ENCODE measurements at places on chromosomes 5 and 9.

DNA sequence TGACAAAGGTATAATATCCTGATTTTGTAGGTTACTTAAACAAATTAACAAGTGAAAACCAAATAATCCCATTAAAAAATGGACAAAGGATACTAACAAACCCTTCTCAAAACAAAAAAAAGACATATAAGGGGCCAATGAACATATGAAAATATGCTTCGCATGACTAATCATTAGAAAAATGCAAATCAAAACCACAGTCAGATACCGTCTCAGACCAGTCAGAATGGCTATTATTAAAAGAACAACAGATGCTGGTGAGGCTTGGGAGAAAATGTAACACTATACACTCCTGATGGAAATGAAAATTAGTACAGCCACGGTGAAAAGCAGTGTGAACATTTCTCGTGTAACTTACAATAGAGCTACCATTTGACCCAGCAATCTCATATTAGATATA, 1542.2 kb upstream of the CDH9 start:
- no peak for DNase-seq

GRCh38 chr9:87464110-87464991, 33.3 kb upstream of the DAPK1 start:
- no peak for DNase-seq

DNA sequence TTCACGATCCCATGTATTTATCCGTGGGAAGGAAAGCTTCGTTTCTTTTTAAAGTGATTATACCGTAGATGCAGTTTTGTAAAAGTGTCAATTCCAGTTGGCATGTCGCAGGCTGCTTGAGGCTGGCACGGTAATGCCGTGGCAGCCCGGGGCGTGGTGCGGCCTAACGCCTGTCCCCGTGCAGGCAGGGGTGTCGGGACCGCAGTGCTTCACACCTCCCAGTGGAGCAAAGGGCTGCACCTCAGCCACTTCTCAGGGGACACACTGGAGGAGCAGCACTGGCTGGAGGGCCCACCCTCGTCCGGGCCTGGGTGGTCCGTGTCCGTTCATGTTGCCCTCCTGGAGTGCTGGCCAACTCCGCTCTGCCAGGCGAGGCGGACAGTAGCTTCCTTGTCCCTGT, 103.2 kb downstream of the RXRA start:
- no peak for DNase-seq

DNA sequence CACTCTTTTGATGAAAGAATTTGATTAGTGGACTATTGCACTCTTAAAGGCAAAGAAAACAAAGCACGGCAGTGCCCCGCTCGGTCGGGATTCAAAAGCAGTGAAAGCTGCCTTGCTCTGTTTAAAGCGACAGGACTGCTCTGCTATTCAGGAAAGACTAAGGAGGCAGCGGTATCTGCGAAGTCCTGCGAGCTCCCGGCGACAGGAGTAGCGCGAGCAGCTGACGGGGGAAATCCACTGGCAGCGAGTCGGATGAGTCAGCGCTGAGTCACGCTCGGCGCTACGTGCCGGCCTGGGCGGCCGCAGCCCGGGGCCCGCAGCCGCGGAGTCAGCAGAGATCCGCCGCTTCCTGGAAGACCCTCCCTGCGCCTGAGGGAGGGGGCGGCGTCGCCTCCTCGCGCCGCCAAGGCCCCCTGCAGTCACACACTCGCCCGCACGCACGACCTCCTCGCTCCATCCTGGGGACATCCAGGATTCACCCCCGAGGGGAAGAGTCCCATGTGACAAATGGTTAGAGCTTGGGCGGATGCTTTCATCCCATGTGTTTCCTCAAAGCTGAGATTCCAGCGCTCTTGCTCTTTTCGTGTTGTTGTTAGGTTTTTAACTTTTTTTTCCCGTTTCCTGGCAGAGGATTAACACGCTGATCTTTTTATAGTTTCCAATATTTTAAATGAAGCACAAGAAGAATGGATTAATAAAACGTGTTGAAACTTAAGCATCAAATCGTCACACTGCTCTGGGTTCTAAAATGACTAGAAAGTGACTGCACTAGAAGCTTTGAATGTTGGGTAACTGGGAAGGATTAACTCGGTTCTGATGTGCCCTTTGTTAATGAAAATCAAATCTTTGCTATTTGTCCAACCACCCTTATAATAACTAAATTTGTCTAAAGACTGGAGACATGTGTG, 102.5 kb downstream of the ARRDC3 start:
- DNase-seq = peak; percentile 85

GRCh38 chr5:35369965-35370790, 139.9 kb upstream of the PRLR start:
- DNase-seq = no peak

DNA sequence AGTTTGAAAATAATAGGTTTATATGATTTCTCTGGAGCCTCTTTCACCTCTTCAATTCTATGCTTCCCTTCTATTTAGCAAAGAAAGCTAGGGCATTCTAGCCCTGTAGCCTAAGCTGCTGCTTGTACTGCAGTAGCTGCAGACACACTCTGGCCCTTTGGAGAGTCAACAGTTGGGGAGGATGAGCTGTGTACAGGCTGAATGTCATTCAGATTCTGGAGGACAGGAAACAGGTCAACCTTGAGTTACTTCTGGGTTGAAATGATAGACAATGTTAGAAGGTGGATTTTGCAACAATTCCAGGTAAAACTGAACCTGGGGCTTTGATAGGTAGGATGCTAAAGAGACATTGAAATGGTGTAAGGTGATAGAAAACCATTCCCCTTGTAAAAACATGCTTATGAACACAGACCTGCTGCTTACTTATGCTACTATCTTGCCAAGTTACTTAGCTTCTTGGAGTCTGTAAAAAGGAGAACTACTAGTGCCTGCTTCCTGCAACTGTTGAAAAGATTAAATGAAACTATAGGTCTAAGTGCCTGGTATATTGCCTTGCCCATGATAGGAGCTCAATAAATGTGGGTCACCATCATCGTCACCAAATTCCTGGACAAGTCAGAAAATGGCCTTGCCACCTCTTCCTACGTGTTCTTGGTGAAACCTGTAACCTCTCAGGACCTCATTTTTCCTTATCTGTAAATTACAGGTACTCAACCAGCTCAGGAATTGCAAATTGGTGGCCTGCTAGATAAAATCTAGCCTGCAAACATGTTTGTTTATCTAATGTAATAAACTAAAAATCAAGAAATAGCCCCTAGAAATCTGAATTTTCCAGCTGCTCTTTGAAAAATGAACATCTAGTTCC, 83.7 kb downstream of the GALNT10 start:
- DNase-seq = no peak

GRCh38 chr5:124056991-124057723, 545.2 kb downstream of the CSNK1G3 start:
- DNase-seq = no peak

GRCh38 chr5:141849415-141850243, 28.6 kb downstream of the PCDH1 start:
- DNase-seq = peak; percentile 84

DNA sequence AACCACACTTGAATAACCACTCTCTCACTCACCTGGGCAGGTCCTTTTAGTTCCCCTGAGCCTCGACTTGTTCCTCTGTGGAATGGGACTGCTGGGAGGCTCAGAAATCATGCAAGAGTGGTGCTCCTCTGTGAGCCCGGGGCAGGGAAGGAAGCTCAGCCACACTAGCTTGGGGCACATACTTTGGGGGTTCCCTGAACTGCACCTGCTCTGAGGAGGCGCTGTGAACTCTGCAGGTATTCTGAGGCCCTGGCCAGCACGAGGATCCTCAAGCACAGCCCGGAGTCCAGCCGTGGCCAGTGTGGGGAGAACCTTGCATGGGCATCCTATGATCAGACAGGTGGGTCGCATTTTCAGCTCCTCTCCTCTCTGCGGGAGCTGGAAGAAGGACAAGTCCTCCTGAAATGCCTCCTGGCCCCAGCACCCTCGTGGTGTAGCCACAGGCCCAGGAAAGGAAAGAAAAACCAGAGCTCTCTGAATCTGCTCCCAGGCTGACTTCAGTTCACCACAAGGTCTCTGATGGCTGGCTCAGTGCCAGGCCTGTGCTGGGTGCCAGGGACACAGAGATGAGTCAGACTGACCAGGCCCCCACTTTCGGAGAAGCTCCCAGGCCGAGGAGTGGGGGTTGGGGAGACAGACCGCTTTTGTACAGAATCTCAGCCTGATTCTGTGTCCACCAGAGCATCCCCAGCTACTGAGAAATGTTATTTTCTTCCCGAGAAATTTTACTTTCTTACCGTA, 11.9 kb downstream of the GLIPR2 start:
- peak; percentile 67 for DNase-seq

- DNase-seq = no peak
Observed at GRCh38 chr5:136518174-136518573, 152.8 kb upstream of the TRPC7 start.

- DNase-seq = peak; percentile 63
Observed at GRCh38 chr9:119968836-119969707, 599.8 kb upstream of the BRINP1 start.

DNA sequence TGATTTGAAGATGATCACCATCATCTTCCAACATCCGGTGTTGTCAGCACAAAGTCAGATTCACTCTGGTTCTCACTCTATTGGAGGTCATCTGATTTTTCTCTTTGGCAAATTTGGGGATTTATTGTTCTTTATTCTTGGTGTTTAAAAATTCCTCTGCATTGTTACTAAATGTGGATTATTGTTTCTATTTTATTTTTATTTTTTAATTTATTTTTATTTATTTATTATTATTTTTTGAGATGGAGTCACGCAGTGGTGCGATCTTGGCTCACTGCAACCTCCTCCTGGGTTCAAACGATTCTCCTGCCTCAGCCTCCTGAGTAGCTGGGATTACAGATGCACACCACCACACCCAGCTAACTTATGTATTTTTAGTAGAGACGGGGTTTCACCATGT, 72.9 kb upstream of the TGFBR1 start:
- no peak for DNase-seq

- DNase-seq = no peak
Observed at GRCh38 chr5:137114529-137114928, 384.6 kb downstream of the SPOCK1 start.

DNA sequence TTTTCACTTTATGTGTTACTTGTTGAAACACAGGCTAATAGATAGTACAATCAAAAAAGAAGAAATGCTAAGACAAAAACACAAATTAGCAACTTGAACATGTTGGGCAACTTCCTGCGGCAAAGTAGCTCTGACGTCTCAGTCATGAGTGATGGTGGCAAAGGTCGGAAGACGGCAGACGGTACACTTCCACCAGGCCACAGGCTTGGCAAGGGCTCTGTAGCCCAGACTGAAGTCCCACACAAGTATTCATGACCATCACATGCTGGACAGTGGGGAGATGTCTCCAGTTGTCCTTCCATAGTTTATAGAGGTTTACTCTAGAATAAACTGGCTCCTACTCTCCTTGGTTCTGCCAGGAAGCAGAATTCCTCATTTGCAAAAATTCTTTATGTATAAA, 831.3 kb downstream of the MTRR start:
- no peak for DNase-seq

GRCh38 chr5:168362097-168362885, 70.8 kb downstream of the WWC1 start:
- no peak for DNase-seq

- DNase-seq = no peak
Observed at GRCh38 chr9:114084282-114085073, 6.4 kb upstream of the AMBP start.

DNA sequence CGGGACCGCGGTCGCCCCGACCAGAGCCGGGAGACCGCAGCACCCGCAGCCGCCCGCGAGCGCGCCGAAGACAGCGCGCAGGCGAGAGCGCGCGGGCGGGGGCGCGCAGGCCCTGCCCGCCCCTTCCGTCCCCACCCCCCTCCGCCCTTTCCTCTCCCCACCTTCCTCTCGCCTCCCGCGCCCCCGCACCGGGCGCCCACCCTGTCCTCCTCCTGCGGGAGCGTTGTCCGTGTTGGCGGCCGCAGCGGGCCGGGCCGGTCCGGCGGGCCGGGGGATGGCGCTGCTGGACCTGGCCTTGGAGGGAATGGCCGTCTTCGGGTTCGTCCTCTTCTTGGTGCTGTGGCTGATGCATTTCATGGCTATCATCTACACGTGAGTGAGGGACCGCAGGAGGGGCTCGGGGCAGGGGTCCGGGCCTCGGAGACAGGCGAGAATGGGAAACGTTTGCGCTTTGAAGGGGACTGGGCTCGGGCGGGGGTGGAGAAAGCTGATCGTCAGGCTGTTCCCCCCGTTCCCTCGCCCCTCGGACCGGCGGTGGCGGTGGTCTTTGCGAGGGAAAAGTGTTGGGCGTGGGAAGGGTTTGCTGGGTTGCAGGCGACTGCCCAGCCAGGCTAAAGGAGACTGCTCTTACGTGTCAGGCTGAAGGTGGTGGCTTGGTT, 457 bp downstream of the UGCG start:
- peak; percentile 70 for DNase-seq

DNA sequence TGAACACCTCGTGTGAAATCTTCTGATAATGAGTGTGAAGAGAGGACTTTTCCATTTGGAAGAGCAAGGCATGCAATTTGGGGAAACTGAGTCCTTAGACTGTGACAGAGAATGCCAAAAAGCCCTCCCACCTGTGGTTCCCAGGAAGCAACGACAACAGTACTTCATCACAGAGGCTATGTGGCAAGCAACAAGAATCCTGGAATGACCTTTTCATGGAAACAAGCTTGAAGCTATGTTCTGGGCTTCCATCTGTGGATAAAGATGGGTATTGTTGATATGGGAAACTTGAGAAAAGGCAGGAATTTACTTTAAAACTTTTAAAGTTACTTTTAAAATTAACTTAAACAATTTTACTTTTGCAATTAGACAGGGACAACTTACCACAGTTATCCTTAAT, 131.2 kb upstream of the ANKH start:
- no peak for DNase-seq

GRCh38 chr5:181184845-181185216, 20.2 kb downstream of the TRIM7 start:
- no peak for DNase-seq
